Right renal cortex interstitium (tissue), 3 donors: ENCODE measurements at places on chromosomes 2 and 18.

- DNase-seq: no peak
Observed at GRCh38 chr2:145258903-145259579, 739.1 kb upstream of the ZEB2 start.

DNA sequence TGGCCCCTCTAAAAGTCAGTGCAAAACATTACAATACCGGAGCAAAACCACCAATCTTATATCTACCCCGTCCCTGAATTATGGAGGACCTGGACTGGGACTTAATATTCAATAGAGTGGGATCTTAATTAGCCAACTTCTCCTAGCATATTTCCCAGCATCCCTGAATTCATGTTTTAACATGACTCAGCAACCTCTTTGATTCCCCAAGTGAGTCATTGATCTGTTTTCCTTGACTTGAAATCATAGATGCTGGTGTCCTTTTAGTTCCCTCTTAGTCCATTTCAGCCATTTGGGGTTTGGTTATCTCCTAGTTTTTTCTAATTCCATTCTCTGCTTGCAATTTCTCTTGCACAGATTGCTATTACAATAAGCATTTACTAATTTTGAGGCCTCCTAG is 677.7 kb upstream of the CELF4 start:
- DNase-seq: no peak

GRCh38 chr2:216548901-216549331 is 50.3 kb downstream of the RPL37A start:
- no peak for DNase-seq

DNA sequence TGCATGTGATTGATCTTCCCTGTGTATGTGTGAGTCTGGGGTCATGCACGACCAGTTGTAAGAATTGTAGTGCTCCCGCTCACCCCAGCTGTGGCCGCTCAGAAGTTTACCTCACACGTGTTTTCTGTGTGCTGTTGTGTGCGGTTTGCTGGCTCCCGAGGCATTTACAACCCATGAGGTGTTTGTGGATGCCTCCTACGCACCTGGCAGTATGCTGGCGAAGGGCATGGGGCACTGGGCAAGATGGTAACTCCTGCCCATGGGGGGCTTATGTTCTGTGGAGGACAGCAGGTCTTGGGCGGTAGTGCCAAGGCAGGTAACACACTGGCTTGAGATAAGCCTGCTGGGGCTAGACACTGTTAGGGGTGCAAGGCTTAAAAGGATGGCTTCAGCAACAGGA is 102.6 kb upstream of the HS6ST1 start:
- no peak for DNase-seq

- DNase-seq: no peak
Observed at GRCh38 chr18:5500158-5500939, 43.4 kb downstream of the EPB41L3 start.

GRCh38 chr18:32937597-32937996 is 164.8 kb upstream of the KLHL14 start:
- no peak for DNase-seq

DNA sequence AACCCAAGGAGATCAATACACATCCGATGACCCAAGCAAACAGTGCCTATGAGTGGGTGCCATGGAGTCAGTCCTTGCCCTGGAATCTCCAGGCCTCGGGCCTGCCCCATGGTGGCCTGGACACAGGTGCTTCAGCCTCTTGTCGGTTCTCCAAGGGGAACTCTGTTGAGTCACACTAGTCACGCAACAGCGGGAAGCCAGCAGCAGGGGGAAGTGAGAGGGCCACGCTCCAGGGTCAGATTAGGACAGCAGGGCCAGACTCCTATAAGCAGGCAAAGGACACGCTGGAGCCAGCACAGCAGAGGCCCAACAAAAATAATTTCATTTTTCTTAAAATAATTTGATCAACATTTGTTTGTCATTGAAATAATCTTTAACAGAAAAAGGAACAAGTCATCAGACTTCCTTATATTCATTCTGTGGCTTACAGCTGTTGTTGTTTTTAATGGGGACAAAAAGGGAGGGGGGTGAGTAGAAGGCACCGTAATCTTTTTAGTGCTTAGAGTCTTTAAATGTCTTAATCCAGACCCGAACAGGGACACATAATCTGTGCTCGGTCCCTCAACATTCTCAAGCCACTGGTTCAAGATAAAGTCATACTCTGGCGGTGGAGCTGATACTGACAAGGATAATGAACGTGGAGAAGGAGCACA is 16.4 kb upstream of the ARMC9 start:
- DNase-seq: no peak

DNA sequence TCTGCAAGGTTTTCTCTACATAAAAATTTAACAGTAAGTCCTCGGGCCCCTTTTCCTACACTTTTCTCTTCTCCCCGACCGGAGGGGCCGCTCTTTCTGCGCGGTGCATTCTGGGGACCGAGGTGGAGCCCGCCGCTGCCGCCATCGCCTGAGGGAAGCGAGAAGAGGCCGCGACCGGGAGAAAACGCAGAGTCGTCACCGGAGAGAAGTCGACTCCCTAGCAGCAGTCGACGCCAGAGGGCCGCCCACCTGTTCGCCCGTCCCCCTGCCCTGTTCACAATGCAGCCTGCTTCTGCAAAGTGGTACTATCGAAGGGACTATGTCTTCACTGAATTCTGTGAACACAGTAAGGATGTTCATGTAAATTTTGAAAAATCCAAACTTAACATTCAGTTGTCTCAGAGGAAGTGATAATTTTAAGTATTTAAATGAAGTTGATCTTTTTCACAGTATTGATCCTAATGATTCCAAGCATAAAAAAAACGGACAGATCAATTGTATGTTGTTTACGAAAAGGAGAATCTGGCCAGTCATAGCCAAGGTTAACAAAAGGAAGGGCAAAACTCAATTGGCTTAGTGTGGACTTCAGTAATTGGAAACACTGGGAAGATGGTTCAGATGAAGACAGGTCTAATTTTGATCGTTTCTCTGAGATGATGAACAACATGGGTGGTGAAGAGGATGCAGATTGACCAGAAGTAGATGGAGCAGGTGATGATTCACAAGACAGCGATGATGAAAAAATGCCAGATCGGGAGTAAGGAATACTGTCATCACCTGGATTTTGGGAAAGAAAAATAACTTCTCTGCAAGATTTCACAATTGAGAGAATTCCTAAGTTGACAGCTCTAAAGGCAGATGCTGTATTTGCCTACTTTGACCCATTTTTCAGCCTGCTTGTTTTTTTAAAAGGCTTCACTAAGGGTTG is 55.8 kb downstream of the ASXL2 start:
- DNase-seq: no peak

GRCh38 chr18:46262856-46263255 is 158.7 kb downstream of the HAUS1 start:
- DNase-seq: no peak
